COLO829 (cell line): ENCODE measurements at places on chromosomes 5 and 9.

DNA sequence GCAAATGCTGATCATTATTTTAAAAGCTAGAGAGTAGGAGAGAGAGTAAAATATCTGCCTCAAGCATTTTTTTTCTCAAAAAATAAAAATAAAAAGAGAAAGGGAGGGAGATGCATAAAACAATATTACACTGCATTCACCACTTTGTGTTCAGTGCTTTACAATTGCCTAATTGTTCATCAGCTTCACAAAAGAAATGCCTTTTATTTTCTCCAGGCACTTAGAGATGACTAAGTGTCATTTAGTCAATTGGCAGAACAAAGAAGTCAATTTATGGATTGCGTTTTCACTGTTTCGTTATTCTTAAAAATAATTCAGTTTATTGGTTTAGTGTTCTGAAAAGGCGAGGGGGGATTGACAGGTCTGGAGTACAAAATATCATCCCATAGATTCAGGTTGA, 232.5 kb upstream of the CCNH start:
- DNase-seq: peak; percentile 8

DNA sequence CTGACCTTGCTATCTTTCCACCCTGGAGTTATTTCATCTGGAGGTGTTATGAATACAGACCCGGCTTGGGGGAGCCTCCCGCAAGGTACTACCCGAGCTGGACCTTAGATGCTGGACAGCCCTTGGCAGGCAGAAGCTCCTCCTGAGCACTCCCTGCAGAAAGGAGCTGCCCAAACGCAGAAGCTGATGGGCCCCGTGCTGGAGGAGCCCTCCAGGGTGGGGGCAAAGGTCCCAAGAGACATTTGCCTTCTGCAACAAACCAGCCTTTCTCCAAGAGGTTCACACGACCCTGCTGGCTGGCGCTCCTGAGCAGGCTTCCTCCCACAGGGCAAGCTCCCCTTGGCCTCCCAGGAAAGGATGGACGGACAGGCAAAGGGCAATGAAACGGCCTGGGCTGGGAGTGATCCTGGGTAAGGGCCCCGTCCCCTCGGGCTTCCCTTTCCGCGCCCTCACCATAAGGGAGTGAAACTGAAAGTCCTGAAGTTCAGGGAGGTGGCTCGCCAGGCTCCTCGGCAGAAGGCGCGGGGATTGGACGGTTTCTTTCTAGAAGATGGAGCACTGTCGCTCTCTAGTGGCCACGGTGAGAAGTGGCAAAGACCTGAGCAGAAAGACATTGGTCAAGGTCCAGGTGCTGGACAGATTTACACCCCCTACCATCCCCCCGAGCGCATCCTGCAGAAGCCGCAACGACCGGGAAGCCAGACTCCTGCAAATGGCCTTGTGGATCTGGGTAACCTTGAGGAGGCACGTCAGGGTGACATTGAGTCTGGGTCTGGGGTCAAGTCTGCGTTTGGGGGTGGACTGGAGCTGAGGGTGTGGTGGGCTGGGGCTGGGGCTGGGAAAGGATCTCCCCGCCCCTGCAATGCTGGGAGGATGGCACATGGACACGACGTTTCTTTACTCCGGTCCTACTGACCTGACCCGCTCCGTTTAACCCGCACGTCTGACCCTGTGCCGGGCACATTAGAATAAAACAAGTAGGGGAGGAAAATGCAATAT, 56.4 kb downstream of the NEURL1B start:
- DNase-seq: peak; percentile 59

- no peak for DNase-seq
Observed at GRCh38 chr5:126002222-126002897, 420.8 kb upstream of the GRAMD2B start.

DNA sequence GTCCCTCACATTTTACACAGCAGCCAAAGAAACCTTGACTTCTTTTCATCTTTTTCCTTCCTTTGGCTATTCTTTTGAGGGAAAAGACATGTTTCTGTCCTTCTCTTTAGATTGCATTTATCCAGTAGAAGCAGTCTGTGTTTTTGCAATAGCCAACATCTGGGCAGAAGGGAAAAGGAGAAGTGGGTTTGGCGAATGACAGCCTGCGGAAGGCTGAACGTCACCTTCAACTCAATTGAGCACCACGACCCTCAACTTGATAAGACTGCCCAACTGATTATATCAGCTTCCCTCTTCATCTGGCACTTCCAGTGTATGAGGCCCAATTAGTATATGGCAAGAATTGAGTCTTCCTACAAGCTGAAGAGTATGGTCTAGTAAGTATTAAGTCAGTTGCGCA, 1997.6 kb upstream of the WWC1 start:
- no peak for DNase-seq

DNA sequence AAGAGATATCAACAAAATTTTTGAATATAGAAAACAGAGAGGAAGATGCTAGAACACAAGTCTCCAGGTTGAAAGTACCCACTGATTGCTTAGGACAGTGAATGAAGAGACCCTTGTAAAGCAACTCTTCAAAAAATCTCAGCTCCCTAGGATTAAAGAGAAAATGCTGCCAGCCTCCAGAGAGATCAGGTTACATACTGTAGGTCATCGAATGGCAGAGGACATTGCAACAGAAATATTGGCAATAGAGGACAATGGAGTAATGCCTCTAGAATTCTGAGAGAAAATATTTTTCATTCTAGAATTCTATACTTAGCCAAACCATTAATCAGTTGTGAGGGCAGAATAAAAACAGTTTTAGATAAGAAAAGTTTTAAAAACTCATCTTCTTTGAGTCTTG, 43.1 kb upstream of the ELL2 start:
- no peak for DNase-seq

GRCh38 chr9:63859475-63860215, 1425.4 kb downstream of the FOXD4L5 start:
- peak; percentile 48 for DNase-seq

- DNase-seq: no peak
Observed at GRCh38 chr5:151950706-151951105, 26.1 kb upstream of the GLRA1 start.

- no peak for DNase-seq
Observed at GRCh38 chr9:123967323-123967722, 37.4 kb upstream of the DENND1A start.

DNA sequence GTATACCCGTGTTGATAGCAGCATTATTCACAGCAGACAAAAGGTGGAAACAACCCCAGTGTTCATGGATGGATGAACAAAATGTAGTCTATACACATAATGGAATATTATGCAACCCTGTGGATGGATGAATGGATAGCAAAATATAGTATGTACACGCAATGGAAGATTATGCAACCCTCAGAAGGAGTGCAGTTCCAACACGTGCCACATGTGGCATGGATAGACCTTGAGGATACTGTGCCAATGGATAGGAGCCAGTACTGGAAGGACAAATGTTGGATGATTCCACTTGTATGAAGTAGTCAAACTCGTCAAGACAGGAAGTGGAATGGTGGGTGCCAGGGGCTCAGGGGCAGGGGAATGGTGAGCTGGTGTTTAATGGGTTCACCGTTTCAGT, 44.9 kb downstream of the PLEKHG4B start:
- DNase-seq: peak; percentile 8

- no peak for DNase-seq
Observed at GRCh38 chr5:132451387-132451786, 39.2 kb downstream of the IRF1 start.

DNA sequence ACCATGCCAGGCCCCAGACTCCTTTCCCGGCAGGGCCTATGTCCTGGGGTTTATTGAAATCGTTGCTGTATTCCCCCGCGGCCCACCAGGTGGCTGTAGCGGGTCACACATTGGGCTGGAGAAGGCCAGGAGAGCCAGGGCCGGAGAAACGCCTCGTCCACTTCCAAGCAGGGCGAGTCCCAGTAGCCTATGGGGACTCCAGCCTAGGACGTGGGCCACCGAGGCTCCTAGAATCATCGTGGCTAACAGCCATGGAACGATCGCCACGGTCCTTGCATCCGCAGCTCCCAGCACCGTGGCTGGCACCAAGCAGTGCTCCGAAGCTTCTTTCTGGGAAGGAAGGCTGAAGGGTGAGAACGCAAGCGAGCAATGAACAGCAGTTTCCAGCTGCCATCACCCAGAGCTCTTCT, 87.7 kb downstream of the ENTREP1 start:
- peak; percentile 55 for DNase-seq

GRCh38 chr5:112762113-112762810, 24.6 kb downstream of the APC start:
- no peak for DNase-seq

- no peak for DNase-seq
Observed at GRCh38 chr5:137101544-137101943, 397.6 kb downstream of the SPOCK1 start.

DNA sequence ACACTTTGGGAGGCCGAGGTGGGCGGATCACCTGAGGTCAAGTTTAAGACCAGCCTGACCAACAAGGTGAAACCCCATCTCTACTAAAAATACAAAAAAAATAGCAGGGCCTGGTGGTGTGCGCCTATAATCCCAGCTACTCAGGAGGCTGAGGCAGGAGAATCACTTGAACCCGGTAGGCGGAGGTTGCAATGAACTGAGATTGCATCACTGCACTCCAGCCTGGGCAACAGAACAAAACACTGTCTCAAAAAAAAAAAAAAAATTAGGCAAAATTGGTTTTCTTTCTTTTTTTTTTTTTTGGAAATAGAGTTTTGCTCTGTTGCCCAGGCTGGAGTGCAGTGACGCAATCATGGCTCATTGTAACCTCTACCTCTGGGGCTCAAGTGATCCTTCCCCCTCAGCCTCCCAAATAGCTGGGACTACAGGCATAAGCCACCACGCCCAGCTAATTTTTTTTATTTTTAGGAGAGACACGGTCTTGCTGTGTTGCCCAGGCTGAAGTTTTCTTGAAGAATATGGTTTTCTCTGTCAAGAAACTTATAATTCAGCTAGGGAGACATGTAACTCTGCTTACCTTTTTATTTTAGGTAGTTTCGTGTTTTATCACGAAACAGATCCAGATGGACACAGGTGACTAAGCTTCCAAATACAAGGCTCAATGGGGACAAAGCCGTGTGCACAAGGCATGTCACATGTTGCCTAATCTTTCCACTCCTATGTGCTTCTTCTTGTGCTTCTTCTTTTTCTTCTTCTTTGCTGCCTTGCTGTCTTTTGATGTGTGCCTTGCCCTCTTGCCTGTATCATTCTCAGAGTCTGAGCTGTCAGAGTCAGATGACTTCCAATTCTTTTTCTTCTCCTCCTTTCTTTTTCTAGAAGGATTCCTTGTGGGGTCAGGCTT, 14.3 kb downstream of the TTC1 start:
- DNase-seq: no peak

DNA sequence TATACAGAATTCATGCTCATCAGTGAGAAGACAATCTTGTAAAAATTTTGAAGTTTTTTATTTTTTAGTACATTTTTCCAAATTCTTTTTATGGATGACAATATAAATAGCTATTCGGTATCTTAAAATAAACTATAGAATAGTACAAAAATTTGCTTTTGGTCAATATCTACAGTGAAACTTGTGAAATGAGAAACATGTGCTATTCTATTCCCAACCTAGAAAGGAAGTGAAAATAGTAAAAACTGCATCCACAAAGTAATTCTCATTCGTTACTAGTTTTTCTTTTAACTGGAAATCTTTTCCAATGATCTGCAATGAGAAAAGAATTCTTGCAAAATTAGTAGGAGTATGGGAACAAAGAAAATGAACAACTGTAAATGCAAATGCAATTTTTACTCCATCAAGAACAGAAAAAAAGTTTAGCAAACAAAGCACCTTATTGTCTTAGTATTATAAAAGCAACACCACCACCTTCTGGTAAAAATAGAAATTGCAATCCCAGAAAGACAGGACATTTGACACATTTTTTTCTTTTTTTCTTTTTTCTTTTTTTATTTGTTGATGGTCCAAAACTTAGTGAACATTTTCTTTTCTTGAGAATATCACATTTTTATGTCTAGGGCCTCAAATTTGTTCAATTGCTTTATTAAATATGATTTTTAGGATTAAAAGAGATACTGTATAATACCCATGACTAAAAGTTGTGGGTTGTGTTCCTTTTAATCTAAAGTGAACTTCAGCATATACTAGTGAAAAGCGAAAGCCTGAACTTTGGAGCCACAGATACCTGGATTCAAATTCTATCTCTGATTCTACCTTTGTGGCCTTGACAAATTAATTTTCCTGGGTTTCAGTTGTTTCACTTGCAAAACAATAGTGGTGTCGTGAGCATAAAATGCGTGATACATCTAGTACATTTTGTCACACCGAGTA, 72.3 kb downstream of the SLCO4C1 start:
- DNase-seq: peak; percentile 13

- DNase-seq: no peak
Observed at GRCh38 chr9:109319017-109319625, 1.7 kb downstream of the EPB41L4B start.

DNA sequence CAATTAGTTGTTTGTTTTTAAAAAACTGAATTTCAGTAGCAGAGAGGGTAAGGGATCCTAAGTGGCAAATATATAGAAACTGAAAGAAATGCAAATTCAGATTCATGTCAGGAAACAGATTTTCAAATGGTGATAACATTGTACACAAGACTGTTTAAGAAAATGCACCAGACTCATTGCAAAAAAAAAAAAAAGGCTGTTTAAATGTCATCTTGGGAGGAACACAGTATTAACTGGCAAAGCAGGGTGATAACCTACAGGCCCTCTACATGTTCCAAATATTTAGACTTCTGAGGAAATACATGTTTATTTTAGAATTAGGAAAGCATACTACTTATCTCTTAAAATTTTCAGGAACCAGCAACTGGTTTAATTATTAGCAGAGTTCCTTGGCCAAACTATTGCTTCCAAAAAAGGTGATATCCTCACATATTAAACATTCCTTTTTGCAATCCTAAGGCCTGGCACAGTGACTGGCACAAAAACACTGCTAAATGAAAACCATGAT, 114.5 kb downstream of the TSSK1B start:
- no peak for DNase-seq

DNA sequence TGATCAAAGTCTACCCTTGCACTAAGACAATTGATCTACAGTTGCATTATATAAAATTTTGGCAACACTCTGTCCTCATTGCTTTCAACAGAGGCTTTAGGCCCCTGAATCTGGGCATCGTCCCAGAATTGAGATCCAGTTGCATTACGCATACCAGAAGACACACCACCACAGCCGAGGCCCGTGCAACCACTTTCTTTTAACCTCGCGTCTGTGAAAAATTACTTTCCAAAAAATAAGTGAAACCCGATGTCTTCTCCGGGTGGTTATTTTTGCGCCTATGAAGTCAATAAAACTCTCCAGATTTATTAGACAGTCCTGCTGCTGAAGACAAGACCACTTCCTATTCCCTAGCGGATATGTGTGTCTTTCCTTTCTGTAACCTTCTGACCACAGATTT, 52.1 kb upstream of the NFIB start:
- no peak for DNase-seq

DNA sequence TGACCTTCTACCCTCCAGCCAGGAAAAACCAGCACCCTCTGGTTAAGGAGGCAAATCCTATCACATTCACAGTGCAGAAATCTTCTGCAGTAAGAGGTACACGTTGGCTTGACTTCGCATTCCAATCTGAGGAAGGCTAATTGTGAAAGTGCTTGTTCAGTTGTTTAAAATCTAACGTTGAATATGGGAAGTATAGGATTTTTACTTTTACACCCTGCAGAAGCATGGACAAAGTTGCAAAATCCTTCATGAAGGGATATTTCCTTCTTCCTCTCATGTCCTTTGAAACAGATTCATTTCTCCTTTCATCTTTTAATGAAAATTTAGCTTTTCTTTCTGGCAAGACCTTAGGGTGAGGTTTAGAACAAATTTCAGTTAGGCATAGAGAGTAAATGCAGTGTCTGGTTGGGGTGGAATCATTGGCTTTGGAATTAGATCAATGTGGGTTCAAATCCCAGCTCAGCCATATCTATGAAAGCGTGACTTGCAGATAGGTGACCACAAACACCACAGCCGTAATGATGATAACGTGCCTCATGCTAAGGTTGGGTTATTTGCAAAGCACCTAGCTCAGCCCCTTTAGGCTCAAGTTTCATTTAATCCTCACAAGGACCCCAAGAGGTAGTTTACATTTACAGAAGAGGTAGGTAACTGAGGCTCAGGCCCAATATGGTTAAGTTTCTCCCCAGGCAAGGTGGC, 42.2 kb upstream of the C5orf58 start:
- DNase-seq: no peak
